ENCODE measurements at places on chromosomes 1 and 21.

DNA sequence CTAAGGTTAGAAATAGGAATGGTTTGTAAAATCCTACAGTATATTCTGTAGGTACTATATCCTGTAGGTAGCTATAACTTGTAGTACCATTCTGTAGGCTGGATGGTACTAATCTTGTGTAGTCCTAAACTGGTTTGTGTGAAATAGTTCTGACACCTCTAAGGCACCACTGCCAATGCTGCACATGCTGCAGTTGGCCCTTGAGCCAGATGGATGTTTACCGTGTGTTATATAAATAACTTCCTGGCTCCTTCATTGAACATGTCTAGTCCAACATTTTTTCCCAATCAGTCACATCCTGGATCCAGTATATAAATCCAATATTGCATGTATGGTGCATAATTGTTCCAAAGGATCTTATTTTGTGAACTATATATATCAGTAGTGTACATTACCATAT, 89.5 kb upstream of the GNG4 start:
- no peak for DNase-seq

- DNase-seq = no peak
Measured at GRCh38 chr1:115411371-115412063, 73.5 kb upstream of the NGF start.

DNA sequence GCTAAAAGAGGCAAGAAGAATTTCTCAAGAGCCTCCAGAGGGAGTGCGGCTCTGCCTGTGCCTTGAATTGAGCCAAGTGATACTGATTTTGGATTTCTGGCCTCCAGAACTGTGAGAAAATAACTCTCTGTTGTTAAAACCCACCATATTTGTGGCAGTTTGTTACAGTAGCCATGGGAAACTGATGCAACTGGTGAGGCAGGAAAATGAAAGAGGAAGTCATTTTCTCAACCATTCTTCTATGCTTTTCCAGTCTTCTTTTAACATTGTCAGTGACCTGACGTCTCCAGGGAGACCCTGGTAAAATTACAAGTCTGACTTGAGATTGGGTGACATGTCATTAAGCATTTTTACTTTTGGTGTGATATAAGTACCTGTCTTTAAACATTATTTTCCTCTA, 5.8 kb downstream of the OR6P1 start:
- no peak for DNase-seq

DNA sequence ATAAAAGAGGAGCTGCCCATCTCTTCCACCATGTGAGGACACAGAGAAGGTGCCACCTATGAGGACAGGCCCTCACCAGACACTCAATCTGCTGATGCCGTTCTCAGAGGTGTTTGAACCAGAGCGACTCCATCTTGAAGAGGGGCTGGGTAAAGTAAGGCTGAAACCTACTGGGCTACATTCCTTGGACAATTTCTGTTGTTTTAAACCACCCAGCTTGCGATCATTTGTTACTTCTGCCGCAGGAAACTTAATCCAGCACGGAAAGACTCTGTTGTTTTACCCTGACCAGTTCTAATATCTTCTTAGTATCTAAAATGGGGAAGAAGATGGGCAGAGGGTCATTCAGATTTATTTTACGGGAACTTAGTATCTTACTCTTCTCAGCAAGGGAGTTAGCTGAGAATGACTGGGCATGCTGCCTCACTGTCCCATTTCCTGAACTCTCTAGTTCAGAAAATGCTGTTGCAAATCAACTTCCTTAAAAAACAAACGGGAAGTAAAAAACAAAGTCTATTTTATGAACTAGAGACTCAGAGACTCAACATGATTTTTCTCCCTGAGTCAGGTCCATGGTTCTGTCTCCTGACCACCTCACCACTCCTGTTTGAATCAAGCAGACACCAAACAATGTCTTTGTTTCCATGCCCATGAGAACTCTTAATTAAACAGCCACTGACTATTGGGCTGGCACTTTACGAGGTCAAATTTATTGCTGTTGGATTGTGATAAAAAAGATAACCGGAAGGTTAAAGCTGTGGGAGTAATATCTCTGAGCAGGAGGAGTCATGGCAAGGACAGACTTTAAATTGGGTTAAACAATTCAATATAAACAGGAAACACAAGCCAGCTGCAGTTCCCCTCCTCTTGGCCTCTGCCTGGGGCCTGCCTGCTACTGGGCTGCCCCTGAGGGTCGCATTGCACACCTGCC, 23.8 kb upstream of the IFNAR1 start:
- DNase-seq = no peak

DNA sequence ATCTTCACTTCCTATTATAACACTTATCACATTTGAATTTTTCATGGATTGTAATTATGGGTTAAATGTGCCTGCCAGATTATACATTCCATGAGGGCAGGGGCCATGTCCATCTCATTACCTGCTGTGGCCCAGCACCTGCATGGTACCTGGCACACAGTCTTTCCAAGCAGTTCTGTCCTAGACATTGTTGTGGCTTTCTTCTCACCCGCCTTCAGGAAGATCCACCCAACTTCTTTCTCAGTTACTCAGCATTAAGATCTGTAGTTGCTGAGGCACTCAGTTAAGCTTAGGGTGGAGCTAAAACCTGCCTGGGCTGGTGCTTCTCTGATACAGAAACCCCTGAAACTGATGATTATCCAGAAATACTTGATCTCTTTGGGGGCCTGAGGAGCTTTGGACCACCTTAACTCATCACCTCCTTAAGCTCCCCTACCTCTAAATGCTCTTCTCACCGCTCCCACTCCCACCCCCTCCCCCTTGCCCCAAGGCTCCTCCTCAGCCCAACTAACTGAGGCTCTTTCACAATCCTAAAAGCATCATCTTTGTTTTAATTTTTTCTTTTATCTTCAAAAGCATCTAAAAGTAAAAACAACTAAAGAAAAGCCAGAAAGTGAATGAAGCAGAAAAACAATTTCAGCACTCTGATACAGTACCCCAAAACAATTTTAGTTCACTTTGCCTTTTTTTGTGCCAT, 190.6 kb downstream of the FGGY start:
- DNase-seq = no peak

GRCh38 chr1:85806236-85806965, 98.2 kb upstream of the ZNHIT6 start:
- DNase-seq = no peak

- no peak for DNase-seq
Measured at GRCh38 chr1:29601021-29601420, 364.7 kb downstream of the PTPRU start.

DNA sequence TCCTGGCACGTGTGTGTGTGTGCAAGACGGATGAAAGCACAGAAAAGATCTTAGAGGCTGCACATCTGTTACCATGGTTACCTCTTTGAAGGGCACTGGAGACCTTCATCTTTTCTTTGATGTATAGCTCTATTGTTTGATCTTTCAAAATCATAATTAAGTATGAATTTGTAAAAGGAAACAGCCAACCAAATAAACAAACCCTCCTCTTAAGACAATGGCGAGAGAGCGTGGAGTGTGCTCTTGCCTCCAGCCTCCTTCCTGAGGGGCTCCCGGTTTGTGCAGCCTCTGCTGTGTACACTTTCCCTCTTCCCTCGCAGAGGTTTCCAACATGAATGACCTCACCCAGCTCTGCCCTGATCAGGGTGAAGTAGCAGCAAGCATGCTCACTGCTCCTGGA, 27.9 kb downstream of the CACNA1S start:
- no peak for DNase-seq

GRCh38 chr1:230915078-230915477, 46.8 kb upstream of the C1orf198 start:
- no peak for DNase-seq

GRCh38 chr21:36171741-36172331, 15.2 kb downstream of the DOP1B start:
- DNase-seq = no peak

GRCh38 chr1:50257029-50257428, 148.3 kb downstream of the ELAVL4 start:
- no peak for DNase-seq

- no peak for DNase-seq
Measured at GRCh38 chr1:39361446-39361845, 130.0 kb upstream of the BMP8A start.

DNA sequence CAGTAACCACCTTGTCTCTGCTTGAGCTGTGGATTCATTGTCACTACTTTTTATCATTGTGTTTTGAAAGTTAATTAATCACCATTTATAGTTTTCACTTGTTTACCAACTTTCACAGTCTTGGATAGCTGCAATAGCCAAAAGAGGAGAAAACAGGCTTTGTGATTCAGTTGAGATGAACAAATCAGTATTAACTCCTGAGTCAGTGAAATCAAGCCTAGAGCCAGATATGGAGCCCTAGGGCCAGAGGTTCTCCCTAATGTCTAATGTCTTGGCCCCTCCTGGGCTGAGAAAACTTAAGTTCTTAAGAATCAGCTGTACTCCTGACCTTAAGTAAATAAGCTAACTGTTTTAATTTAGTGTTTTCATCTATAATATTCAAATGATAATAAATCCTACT, 228.8 kb downstream of the DNM3 start:
- DNase-seq = no peak

DNA sequence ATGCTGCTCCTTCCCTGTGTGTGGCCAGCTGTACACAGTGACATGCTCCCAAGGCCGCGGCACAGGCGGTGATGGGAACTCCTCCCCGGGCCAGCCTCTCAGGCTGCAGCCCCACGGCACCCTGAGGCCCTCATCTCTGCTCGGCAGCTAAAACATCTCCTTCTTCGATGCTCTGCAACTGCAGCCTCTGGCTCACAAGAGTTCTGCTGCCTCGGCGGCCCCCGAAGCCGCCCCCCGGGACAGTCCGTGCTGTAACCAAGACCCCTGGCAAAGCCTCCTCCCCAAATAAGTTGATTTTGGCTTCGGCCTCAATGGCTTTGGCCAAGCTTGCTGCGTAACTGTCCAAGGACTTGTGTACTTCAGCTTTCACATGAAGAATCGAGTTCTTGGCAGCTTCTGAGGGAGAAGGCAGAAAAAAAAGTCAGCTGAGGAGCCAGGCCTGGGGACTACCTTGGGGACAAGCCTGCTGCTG, 51.3 kb downstream of the GPR161 start:
- no peak for DNase-seq

DNA sequence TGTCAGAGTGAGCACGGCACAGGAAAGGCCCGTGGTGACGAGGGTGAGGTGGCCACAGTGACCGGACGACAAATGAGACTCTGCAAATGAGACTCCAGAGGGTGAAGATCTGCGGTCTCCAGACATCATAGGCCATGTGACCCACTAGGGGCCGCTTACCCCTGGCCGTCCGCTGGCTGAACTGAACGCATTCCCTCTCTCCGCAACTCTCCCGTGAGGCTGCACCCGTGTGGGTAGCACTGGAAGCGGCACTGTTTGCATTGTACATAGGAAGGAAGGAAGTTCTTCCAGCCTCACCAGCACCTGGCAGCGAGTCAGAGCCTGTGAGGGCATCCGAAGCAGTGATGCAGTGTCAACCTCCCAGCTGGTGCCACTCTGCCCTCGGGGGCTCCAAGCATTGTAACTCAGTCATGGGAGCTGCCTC, 23.6 kb upstream of the SPSB1 start:
- no peak for DNase-seq

GRCh38 chr1:179591592-179592580, at the start of gene TDRD5:
Gene TDRD5 (plus strand): TSS chr1:179591832. CDS start chr1:179592616, 784 bp downstream.
- no peak for DNase-seq

- DNase-seq = no peak
Measured at GRCh38 chr1:175941164-175941563, 197.8 kb upstream of the TNR start.

DNA sequence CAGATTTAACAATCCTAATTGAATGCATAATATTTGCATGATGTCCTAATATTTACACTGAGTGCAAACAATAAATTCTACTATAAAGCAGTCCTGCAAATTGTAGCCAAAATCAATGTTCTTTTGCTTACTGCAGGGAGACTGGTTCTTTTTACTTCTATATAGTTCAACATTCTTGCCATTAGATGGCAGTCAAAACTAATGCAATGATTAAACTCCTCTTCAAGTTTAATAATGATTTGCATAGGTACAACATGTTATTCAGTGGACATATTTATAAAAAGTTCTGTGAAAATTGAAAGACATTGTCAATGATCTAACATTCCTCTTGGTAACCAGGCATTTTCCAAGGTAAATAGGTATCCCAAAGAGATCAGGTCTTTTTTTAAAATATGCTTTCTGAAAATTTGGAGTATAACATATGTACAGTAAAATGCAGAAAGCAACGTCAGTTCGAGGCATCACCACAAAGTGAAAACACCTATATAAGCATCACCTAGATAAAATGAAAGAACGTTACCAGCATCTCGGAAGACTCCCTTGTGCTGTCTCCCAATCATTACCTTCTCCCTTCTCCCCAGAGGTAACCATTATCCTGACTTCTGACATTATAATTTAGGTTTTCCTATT, 9.8 kb upstream of the FNBP1L start:
- peak; percentile 55 for DNase-seq

- DNase-seq = no peak
Measured at GRCh38 chr1:88729297-88729696, 45.2 kb downstream of the PKN2 start.

- no peak for DNase-seq
Measured at GRCh38 chr1:201476670-201477344, 7.8 kb upstream of the PHLDA3 start.

DNA sequence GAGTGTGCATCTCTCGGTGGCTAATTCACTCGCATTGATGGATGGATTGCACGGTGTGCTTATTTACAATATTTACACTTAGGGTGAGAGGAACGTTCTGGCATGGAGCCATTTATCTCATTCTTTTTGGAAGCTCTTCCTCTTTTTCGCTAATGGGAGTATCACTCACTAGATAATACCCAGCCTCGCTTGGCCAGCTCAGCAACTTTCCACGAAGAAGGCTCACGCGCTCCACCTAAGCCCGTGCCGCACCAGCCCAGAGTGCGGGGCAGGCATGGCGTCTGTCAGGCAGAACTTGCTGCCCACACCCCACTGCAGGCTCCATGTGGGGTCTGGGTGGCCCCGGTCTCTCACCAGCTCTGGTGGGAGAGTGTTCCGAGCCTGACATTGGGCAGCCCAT, 484.9 kb downstream of the NPHP4 start:
- no peak for DNase-seq

DNA sequence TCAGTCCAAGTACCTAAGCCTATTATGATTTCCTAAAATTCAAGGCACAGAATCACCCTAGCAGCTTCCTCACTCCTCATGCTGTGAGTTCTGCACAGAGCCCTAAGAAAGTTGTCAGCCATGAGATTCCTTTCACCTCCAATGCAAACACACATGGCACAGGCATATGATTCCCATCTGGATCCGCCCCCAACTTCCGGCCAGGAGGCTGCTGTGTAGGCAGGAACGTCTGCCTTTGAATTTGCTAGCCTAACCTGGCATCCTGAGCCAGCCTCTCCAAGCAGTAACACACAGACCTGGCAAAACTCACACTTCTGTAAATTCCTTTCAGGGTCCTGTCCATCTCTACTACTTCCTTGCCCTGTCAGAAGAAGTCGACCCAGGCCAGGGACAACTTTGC, 521.1 kb upstream of the BEND5 start:
- no peak for DNase-seq

- DNase-seq = no peak
Measured at GRCh38 chr1:91777630-91778300, 108.2 kb downstream of the TGFBR3 start.

Measured in HuH-7 (cell line).